ENCODE measurements at places on chromosomes 13 and 19. TPM values are rescaled to one million over a fixed set of nuclear protein-coding genes. Genes with fewer than 3 reads are reported as not detected.

ZNF878 gene
- not detected for polyA plus RNA-seq

- no peak overlapping the region for H3K27ac ChIP-seq
- H3K36me3 ChIP-seq: no peaks in the 10 kb centered on the region
- H3K27me3 ChIP-seq: no peaks in the 10 kb centered on the region
- H3K4me3 ChIP-seq: no peak overlapping the region
Observed at GRCh38 chr19:17703824-17704463, 15.3 kb upstream of the MAP1S start.

PNMA8B gene
- polyA plus RNA-seq: not detected

- H3K27me3 ChIP-seq: no peaks in the 10 kb centered on the region
- no peak overlapping the region for H3K4me3 ChIP-seq
- no peak overlapping the region for H3K27ac ChIP-seq
- DNase-seq: no peak
Observed at GRCh38 chr19:8484331-8484894, 18.0 kb downstream of the PRAM1 start.

CD33 gene
- polyA plus RNA-seq: not detected

DNA sequence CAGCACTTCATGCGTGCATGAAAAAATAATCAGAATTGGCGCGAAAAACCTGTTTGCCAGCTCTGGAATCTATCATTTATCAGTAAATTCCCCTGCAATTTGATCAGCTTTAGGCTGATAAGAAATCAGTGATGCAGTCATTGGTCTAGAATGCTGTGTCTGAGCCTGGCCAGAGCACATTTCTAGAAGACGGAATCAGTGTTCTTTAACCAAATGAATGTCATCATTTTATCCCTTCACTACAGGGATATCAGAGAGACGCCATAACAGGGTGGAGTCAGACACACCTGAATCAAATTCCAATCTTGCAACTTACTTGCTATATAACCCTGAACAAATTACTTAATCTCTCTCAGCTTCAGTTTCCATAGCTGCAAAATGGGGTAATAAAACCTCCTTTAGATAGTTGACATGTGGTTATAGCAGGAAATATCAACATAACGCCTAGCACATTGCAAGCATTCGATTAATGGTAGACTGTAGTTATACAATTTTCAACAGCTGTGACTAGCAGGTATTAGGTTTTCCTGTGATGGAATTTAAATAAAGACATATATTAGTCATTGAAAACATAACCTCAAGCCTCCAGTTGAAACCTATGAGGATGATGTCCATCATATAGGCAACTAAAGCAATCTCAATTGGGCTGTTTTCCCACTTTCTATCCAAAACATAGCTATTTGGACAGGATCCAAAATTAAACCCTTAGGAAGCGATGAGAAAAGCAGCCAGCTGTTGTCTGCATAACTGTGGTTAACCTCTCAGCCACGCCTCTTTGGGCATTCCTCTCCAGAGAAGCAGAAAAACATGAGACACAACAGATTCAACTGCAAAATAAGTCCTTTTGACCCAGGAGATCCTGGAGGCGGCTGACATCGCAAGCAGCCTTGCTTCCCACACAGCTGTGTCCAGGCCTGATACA is 51.6 kb upstream of the UBL3 start:
- H3K4me3 ChIP-seq: no peak overlapping the region
- no peak overlapping the region for H3K27ac ChIP-seq
- DNase-seq: peak; percentile 56
- H3K27me3 ChIP-seq: peaks cover 4% of the 10 kb centered on the region
- peaks cover 2% of the 10 kb centered on the region for H3K4me1 ChIP-seq

ZNF709 gene
- polyA plus RNA-seq: 1.0 TPM

- peak overlapping the region; percentile 30 for H3K27ac ChIP-seq
- peaks cover 23% of the 10 kb centered on the region for H3K36me3 ChIP-seq
- no peak for DNase-seq
- no peak overlapping the region for H3K4me3 ChIP-seq
- H3K4me1 ChIP-seq: peaks cover 25% of the 10 kb centered on the region
Observed at GRCh38 chr19:49355909-49356353, 6.3 kb downstream of the TEAD2 start.

Measured in endothelial cell of umbilical vein (primary cell).